ENCODE measurements at places on chromosomes 12 and 14.

DNA sequence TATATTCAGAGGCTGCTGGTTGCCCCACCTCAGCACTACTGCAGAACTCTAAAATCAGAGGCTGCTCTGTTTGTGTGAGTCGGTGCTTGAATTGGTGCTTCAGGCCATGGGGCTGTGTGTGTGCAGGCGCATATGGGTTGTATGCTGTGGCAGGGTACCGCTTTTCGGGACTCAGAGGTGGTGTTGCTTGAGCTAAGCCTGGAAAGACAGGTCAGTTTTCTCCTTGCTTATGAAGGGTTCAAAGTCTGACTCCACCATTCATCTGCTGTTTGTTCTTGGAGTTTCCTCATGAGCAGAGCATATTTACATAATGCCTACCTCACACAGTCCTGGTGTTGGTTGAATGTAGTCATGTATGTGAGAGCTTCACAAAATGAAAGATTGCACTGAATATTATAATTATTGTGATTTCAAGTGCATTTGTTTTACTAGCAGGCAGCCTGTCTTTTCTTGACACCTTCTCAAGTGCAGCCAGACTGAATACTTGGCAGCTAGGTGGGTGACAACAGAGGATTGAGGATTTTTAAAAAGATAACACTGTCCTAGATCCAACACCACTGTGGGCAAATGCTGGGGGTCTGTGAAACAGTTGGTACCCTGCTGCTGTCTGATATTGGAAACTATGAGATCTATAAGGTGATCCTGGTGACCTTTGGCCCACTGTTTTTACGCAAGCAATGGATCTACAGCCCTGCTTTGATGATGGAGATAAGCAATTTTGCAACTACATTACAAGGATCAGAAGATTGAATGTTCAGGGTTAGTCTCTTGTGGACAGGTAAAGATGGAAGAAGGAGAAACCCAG is 1.0 kb upstream of the ANG start:
- DNase-seq: no peak

- DNase-seq: no peak
Measured at GRCh38 chr12:41515953-41516352, 327.8 kb downstream of the PDZRN4 start.

DNA sequence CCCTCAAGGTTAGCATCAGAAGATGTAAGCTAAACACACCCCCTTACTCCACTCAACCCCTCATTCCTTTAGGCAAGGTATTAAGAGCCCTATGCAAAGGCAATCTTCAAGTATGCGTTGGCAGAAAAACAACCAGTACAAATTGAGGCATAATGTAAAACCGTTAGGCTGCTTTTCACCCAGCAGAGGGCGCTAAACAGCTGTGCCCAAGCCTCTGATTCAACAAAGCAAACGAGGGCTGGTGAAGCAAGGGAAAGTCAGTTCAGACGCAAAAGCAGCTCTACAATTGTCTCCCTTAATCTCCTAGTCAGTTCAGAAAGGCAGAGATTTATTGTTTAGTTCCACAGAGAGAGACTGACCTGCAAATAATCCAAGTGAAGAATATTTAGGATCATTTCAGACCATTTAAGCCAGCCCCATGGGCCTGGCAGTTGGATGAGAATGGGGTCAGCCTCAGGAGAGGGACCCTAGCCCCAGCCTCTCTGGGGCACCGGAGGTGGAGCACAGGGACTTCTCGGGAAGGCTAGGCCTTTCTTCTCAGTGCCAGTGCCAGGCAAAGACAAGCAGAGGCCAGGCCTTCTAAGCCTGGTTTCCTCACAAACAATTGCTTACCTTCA is 23.5 kb downstream of the DCAF5 start:
- peak; percentile 76 for DNase-seq

- DNase-seq: no peak
Measured at GRCh38 chr12:72586456-72586855, 314.3 kb downstream of the TRHDE start.

GRCh38 chr12:104219361-104219892 is 3.8 kb downstream of the TXNRD1 start:
- no peak for DNase-seq

DNA sequence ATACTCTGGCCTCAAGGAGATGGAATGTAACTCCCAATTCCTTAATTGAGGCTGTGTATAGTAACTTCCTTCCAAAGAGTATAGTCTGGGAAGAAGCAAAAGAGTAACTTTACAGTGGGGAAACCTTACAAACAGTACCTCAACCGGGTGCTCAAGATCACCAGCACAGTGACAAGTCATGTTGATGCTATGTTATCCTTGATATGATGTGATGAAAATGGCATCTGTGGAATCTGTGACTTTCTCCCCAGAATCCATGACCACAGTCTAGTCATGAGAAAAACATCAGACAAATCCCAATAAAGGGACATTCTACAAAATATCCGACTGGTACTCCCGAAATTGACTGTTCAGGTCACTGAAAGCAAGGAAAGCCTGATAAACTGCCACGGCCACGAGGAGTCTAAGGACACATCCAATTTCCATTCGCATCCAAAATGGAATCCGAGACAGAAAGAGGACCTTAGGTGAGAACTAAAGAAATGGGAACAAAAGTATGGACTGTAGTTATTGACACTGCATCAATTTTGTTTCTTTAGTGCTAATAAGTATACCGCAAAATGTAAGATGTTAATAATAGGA is 97.3 kb upstream of the FRMD6 start:
- DNase-seq: no peak

DNA sequence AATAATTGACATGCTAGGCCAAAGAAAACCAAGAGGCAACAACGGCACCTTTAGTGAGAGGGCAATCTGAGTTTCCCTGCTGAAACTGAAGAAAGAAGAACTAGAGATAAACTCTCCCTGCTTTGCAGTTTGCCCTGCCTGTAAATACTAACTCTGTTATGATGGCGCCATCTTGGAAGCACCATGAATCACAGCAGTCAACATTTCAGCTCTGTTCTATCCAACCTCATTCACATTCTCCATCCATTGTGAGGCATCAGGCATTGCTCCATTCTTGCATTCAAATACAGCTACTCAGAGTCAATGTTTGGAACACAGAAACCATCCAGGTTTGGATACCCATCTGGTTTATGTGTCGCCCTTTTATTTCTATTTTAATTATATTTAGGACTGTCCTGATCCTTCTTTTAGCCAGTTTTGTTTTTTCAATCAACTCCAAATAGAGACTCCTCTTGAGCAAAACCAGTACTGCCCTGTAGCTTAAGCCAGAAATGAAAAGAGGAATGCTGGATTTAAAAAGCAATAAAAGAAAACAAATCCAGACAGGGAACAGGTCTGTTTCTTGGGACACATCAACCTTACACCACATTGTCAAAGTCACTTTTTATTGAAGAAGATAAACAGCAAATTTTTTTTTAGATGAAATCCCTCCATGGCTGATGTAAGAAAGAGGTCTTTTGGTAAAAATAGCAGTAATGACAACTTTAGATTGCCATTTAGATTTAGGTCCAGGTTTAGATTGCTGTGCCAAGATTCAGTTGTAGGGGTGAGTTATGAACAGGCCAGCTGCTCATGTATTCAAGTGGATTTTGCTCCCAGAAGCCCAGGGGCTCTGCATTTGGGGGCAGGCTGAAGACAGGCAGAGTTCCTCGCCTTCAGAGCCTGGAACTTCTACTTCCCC is 33.3 kb upstream of the PPM1A start:
- DNase-seq: no peak

DNA sequence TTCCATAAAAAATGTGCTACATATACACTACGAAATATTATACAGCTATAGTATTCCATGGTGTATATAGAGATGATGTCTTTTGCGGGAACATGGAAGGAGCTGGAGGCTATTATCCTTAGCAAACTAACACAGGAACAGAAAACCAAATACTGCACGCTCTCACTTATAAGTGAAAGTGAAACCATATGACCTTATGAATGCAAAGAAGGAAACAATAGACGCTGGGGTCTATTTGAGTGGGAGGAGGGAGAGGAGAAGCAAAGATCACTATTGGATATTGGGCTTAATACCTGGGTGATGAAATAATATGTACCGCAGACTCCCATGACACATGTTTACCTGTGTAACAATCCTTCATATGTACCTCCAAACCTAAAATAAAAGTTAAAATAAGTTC is 142.8 kb downstream of the LRFN5 start:
- no peak for DNase-seq

DNA sequence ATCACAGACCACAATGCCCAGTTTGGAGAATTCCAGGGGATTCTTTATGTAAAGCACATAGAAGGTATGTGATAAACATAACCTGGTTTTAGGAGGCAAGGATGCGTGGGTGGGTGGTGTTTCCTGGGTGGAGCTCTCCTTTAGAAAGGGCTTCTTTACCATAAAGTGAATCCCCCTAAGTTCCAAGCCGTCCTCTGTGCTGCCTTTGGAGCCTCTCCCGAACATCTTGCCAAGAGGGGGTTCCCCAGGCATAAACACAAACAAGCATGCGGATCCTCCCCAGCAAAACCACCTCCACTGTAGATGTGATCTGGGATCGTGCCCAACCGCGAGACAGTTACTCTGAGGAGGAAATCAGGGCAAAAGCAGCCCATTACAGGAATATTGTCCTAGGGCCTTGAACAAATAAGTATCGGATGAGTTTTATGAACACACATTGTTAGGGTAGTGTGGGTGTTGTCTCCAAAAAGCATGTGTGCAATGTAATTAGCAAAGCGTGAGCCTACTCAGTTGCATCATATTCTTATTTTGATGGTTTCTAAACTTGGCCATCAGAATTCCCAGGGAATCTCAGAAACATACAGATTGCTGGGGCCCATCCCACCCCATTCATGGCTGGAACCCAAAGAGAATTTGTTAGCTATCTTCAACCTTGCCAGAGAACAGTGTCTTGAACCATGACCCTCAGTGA is 48.8 kb upstream of the CORO1C start:
- no peak for DNase-seq

DNA sequence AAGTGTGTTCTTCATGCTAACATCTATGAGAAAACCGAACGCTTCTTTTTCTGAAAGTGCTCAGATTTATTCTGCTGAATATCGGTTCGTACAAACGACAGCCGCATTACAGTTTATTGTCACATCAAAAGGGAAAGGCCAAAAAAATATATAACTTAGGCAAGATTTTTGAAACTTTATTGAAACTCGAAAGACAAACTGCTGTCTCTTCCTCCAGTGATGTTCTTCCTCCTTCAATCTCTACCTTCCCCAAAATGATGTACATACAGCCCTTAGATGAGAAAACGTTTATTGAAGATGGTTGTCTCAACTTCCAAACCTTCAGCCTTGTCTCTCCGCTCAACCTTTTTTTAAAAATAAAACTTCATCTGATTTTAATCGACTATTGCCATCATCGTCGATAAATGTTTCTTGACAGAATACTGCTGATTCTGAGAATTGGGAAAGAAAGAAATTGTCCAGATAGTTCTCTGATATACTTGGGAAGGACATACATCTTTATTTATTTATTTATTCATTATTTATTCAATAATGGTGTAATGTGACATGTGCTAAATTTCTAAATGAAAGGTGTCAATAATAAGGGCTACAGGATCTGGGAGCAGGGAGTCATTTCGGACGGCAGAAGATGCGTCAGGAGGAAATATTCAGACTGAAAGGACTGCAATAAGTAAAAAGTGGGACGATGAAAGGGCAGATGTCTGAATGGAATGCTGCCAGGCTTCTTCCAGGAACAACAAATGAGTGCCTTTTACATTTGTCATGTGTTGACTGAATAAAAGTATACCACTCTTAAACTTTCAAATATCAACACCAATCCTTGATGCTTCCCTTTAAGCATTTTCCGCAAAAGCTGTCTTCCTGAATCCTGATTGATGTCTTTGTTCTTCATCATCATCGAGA is 817 bp upstream of the MDM1 start:
- DNase-seq: no peak

DNA sequence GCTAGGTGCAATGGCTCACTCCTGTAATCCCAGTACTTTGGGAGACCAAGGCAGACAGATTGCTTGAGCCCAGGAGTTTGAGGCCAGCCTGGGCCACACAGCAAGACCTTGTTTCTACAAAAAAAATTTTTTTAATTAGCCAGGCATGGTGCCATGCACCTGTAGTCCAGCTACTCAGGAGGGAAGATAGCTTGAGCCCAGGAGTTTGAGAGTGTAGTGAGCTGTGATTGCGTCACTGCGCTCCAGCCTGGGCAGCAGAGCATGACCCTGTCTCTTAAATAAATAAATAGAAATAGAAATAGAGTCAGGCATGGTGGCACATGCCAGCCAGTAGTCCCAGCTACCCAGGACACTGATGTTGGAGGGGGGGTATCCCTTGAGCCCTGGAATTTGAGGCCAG is 36.7 kb upstream of the CLIP1 start:
- no peak for DNase-seq

DNA sequence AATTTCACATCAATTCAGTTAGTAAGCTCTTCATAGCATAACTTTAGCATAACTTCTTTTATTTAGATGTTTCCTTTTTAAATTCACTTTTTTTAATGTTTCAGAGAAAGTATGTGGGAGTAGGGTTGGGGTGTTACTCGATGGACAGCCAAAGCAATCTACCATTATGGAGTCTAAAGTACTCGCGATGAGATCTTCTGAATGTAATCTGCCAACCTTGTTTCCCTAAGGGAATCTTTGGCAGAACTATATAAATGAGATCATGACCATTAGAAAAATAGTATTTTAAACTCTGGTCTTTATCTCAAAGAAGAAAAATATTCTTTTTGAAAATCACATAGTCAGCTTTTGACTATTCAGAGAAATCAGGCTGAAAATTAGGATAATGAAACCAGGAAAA is 103.9 kb downstream of the BBS10 start:
- no peak for DNase-seq

DNA sequence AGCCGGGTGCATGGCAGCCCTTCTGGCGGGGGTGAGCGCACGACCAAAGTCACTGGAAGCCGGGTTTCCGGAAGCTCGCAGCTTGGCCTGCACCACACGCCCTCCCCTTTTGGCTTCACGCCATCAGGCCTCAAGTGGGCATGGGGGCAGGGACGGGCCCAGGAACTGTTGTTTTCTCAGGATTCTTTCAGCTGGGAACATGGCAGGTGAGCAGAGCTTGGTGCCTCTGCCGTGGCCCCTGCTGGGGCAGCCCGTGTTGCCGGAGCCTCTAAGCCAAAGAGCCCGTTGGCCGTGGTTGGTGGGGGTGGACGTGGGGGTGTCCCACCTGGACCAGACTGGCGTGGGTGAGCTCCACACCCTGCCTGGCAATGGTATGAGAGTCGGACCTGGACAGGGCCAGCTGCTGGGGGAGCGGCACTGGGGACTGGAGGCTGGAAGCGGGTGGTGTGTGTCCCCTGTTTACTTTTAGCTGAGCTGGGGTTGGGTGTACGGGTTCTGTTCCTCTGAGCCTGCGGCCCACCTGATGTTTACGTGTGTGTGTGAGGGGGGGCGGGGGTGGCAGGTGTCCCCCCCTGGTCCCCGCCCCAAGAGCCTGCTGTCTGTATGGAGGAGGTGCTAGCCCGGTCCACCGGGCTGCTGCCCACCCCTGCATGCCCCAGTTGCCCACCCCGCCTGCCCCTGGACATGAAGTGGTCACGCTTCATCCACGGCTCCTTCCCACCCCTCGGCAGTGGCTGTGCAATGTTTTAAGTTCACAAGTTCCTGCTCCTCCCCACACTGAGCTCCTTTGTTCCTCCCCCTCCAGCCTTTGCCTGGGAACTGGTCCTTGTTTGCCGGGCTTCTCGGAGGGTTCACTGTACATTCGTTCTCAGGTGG is 28.7 kb upstream of the PLD4 start:
- DNase-seq: no peak

GRCh38 chr12:93111773-93112172 is 182.7 kb upstream of the EEA1 start:
- DNase-seq: no peak

Measured in stimulated activated naive CD4-positive, alpha-beta T cell (primary cell).